Activated CD4-positive, CD25-positive, alpha-beta regulatory T cell treated with anti-CD3 and anti-CD28 coated beads, Interleukin-2, amount 50 U/mL, for 16 hours (primary cell): ENCODE measurements at places on chromosomes 7 and 10.

DNA sequence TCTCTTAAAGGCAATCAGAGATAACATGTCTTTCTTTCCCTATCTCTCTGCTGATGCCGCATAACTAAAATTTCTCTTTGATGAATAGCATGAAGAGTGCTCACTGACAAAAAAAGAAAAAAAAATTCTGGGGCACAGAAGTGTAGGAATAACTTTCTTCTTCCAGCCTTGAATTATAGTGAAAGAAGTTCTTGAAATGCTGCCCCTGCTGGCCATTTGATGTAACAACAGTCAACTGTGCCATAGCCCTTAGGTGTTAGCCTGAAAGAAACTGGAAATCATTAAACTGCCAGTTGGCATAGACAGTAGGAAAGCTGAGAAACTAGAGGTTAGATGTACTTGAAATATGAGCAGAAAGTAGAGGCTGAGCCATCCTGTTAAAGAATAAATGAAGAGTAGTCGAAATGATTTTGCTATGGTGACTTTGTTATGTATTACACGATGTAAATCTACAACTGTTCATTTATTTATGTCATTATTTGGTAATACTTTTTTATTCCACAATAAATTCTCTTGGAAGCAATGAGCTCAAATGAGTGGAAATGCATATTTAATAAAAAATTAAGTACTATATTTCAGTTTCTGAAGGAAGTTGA is 48.3 kb upstream of the FAM171A1 start:
- DNase-seq, result no peak

DNA sequence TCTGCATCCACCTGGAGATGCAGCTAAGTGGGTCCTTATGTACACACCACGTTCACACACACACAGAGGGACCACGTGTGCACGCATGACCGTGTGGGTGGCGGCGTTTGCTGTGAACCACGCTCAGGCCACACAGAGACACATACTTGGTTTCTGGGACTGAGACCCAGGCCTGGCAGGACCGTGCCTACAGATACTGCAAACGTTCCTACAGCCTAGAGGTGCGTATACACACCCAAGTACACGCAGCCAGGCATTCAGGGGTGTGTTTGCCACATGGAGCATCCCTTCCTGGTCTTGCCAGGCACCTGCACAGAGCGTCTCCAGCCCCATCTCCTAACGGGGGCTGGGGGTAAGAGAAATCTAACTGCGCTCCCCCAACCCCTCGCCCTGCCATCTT is 49.0 kb upstream of the GTF2IRD1 start:
- DNase-seq, result no peak

DNA sequence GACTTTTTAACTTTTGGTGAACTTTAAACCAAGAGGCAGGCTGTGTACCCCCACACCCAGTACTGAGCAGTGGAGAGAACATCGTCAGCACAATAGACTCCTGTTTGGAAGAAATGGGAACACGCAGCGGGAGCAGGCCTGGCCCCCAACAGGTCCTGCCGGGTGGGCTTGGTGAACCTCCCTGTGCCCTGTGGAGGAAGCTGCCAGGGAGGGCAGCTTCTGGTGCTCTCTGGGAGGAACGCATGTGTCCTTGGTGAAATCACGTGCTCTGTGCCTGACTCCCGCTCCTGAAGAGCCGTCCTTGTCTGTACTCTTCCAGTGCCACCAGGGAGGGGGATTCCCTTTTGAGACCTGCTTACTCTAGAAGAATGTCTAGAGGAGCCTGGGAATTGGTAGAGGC is 31.6 kb downstream of the CHAT start:
- no peak for DNase-seq

GRCh38 chr7:96380111-96380512 is 58.2 kb upstream of the SLC25A13 start:
- DNase-seq, result no peak

DNA sequence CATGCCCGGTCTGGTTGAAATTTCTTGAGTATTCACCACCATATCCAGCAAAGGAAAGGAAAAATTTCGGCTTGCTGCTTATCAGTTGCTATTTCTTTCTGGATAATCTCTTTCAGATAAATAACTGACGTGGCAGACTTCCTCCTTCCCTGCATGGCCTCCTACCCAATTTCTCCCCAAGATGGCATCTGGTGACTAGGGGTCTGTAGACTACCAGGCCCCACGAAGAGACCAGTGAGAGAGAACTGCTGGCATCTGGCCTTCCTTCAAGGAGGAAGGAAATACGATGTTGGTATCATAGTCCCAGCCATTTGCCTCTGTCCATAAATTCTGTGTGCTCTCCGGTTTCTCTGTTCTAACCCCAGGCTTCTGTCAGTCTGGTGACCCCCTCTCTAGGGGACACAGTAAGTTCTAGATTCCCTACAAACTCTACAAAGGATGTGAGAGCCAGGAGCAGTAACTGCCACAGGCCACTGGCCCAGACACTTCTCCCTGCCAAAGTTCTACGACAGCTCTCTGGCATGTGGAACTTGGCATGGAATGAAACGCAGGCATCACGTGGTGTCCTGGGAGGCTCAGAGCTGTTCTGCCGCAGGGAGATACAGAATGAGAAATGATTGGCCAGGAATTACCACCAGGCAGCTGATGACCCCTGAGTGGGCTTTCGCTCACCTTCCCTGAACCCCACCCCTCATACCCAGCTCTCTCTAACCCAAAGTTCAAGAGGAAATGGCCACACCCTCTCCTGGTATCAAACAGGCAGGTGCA is 30.0 kb upstream of the MSRB2 start:
- DNase-seq, result no peak

- no peak for DNase-seq
These were observed 100.2 kb downstream of the SVIL start for GRCh38 chr10:29534590-29534989.

DNA sequence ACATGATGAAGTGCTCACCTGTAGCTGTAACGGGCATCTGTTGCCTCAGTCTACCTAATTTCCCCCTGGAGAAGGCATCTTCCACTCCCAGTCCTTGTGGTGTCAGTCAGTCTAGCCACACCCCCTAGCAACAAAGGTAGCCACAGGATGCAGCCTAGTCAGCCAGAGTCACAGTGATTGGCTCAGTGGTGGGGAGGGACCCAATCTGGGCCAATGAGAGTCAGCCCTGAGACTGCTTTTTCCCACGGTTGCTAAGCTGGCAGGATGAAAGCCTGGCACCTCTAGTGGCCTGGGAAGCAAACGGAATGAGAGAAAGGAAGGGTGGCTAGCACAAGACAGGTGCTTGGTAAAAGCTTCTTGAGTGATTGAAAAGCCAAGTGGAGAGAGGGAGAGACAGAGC is 118.6 kb downstream of the SH3PXD2A start:
- no peak for DNase-seq

- no peak for DNase-seq
These were observed 58.3 kb downstream of the BICC1 start for GRCh38 chr10:58570979-58571378.
